MG63 (cell line): ENCODE measurements at places on chromosomes 7 and 10. TPM values are rescaled to one million over a fixed set of nuclear protein-coding genes. Genes with fewer than 3 reads are reported as not detected.

Gene FEZF1
- not detected in 2 replicates for total RNA-seq

Gene NEUROD6
- total RNA-seq = not detected in 2 replicates

Gene C10orf62
- not detected in 2 replicates for total RNA-seq

Gene OR2A12
- not detected in 2 replicates for total RNA-seq

Gene PNLIPRP1
- not detected in 2 replicates for total RNA-seq

Gene C1QL3
- total RNA-seq = not detected in 2 replicates

Gene OPN1SW
- not detected in 2 replicates for total RNA-seq

Gene OPALIN
- total RNA-seq = not detected in 2 replicates

Gene VWC2
- total RNA-seq = not detected in 2 replicates

Gene CFAP70
- total RNA-seq = 2.8 and 4.1 TPM in 2 replicates

Gene GSTO2
- total RNA-seq = 0.62 and 1.8 TPM in 2 replicates

Gene CFAP69
- total RNA-seq = 0.44 and 1.8 TPM in 2 replicates
